ENCODE measurements at places on chromosomes 2 and 18.

DNA sequence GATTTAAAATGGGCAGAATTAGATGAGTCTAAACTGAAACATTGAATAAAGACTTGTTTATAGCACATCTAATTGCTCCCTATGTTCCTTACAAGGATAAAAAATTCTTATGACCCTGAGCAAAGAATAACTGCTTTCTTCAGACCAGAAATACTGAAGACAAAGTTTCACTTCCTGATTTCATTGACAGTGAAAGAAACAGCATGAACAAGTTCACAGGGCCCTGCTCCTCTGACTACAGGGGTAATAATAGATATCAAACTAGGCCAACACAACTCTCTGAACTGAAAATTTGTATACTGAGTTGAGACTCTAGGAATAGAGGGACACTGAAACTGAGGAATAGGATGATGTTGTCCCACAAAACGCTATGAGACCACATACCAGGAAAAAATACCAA lies 1383.3 kb upstream of the CDH2 start:
- no peak overlapping the region for H3K4me3 ChIP-seq
- H3K27me3 ChIP-seq: no peaks in the 10 kb centered on the region
- no peak overlapping the region for H3K27ac ChIP-seq
- no peaks in the 10 kb centered on the region for H3K4me1 ChIP-seq
- DNase-seq: no peak

DNA sequence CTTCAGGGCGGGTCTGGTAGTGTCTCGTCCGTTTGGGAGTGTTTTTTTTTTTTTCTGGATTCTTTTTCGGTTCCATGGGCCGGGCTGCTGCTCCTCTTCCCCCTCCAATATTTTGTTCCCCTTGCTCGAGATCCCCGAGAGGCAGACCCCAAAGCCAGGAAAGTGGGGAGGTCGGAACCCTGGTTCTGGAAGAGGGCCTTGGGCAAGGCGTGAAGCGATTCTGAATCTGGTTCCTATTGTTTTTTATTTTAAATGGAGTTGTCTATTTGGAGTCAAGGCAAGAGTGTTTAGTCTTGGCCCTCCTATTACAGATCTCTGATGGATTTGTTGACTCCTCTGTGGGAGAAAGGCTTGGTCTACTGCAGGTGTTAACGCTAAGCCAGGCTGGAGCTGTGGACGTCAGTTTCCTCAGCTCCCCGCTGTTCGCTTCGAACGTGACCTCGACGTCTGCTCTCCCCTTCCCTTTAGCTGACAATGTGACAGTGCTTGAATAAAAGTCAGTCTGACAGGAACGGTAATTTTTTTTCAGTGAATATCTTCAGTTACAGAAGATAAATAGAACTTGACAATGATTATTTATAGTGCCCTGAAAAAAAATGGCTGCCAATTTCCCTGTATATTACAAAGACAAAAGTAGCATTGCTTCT lies 683 bp upstream of the DNAJC27 start:
- H3K36me3 ChIP-seq: no peaks in the 10 kb centered on the region
- peaks cover 12% of the 10 kb centered on the region for H3K4me1 ChIP-seq
- H3K27ac ChIP-seq: peak overlapping the region; percentile 98
- no peak for DNase-seq

DNA sequence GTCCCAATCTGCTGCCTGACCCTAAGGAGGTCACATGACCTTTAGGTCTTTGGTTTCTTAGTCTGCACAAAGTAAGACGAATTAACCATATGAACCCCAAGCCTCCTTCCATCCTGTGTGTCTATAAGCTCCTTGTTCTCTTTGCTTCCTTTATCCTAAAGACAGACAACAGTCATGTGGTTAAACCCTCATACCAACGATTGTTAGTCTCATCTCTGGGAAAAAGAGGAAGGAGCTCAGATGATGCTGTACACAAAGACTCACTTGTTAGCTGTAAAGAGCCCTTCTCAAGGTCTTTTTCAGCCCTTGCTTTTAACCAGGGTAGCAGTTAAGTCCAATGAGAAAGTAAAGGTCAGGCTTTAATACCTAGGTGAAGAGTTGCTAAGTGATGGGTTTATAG lies 443.7 kb downstream of the TNS1 start:
- DNase-seq: no peak
- no peak overlapping the region for H3K27ac ChIP-seq
- H3K4me1 ChIP-seq: peaks cover 10% of the 10 kb centered on the region
- H3K36me3 ChIP-seq: no peaks in the 10 kb centered on the region

GRCh38 chr18:48531082-48531403 lies 7.8 kb upstream of the CTIF start:
- DNase-seq: no peak
- H3K27me3 ChIP-seq: no peaks in the 10 kb centered on the region
- H3K27ac ChIP-seq: no peak overlapping the region
- H3K36me3 ChIP-seq: no peaks in the 10 kb centered on the region

GRCh38 chr2:58429014-58429875 lies 188.1 kb upstream of the FANCL start:
- peaks cover 12% of the 10 kb centered on the region for H3K27me3 ChIP-seq
- H3K36me3 ChIP-seq: no peaks in the 10 kb centered on the region
- peak overlapping the region; percentile 27 for H3K4me3 ChIP-seq
- H3K27ac ChIP-seq: no peak overlapping the region
- DNase-seq: no peak
- no peaks in the 10 kb centered on the region for H3K4me1 ChIP-seq

DNA sequence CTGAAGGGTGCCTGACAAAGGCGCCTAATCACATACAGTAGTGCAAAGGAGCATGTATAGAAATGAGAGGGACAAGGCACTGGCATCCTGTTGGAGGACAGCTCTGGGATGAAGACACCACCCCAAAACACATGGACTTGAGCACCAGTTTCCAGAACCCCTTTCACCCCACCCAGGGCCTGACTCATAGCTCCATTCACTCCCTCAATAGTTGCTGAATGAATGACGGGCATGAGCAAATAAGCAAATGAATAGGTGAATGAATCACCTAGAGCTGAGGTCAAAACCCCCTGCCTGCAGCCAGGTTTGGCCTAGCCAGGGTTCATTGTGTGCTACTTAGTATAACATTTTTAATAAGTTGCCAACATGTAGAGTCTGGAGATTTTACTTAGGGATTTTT lies 66.3 kb downstream of the NRP2 start:
- no peaks in the 10 kb centered on the region for H3K4me1 ChIP-seq
- H3K4me3 ChIP-seq: no peak overlapping the region
- no peaks in the 10 kb centered on the region for H3K27me3 ChIP-seq
- H3K36me3 ChIP-seq: peaks cover 79% of the 10 kb centered on the region
- no peak overlapping the region for H3K27ac ChIP-seq

DNA sequence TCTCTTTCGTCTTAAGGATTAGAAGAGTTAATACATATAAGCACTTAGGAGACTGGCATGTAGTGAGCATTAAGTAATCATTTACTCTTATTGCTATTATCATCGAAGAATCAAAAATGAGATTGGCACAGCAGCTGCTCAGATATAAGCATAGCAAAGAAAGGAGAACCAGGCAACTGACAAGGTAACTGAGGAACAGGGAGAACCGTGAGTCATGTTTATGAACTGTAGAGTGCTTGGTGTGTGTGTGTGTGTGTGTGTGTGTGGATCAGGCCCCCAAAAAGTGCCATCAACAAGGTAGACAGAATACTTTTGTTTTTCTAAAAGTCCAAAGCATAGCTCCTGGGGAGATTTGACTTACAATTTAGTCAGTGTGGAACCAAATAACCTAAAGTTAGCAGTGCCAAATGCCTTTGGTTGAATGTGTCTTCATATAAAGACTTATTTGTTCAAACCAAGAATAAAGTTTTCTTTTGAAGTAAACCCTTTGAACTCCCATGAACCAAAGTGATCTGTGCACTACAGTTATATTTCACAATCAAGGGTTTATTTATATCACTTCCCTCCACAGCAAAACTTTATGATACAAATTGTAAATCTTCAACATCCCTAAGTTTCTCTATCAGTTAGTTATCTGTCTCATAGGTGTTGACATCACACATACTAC lies 660.6 kb downstream of the NYAP2 start:
- H3K4me1 ChIP-seq: no peaks in the 10 kb centered on the region
- H3K4me3 ChIP-seq: no peak overlapping the region
- DNase-seq: no peak
- no peaks in the 10 kb centered on the region for H3K36me3 ChIP-seq

GRCh38 chr18:26044807-26045206 lies 45.6 kb downstream of the SS18 start:
- no peak overlapping the region for H3K4me3 ChIP-seq
- no peaks in the 10 kb centered on the region for H3K27me3 ChIP-seq
- peaks cover 21% of the 10 kb centered on the region for H3K36me3 ChIP-seq
- no peak overlapping the region for H3K27ac ChIP-seq
- H3K4me1 ChIP-seq: no peaks in the 10 kb centered on the region

- H3K36me3 ChIP-seq: no peaks in the 10 kb centered on the region
- H3K4me1 ChIP-seq: no peaks in the 10 kb centered on the region
- H3K27me3 ChIP-seq: no peaks in the 10 kb centered on the region
- no peak overlapping the region for H3K4me3 ChIP-seq
- no peak overlapping the region for H3K27ac ChIP-seq
- no peak for DNase-seq
Measured at GRCh38 chr18:41922176-41922575, 32.9 kb upstream of the PIK3C3 start.

DNA sequence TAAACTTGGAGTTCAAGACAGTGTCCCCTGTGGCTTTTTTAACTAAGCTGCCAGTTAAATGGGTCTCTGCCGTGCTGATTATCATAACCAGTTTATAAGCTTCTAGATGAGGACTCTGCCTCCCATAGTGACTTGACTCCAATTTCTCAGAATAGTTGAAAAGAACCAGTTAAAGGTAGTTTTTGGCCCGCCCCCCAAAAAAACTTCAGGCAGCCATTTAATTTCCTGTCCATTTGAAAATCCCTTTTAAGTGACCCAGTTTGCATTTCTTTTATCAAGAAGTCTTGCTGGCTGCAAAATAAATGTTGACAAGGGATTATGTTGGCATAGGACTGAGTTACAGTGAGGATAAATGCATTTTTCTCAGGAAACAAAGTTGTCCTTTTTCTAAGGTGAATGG lies 2.3 kb downstream of the SLC20A1 start:
- H3K27me3 ChIP-seq: no peaks in the 10 kb centered on the region
- DNase-seq: no peak
- H3K27ac ChIP-seq: no peak overlapping the region
- H3K4me1 ChIP-seq: peaks cover 40% of the 10 kb centered on the region

DNA sequence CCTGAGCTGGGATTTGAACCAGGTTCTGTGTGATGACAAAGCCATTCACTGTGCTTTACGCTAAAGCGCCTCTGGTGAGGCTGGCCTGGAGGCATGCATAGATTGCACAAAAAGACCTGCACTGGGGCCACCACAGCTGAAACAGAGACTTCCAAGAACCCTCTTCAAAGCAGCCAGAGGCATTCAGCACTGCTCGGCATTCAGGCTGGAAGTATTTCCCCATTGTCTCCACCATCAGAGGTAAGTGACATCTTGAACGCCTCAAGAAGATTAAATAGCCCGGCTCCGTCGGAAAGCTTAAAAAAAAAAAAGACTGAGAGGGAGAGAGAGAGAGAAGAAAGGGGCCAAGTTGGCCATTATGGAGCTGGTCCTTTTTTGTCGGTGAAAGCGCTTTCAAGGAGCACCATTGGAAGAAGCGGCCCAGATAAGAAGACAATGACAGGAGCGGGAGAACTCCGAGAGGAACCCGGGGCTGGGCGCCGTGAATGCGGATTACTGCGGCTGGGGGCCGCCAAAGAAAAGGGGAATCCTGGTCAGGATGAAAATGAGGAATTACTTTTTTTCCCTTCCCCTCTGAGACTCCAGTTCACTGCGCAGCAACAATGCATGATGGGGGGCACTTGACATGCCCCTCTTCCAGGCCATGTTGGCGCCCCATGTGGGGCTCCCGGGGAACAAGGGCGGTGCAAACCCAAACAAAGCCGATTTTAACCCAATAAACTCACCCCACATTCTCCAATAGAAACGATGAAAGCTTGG lies 228.3 kb downstream of the MYCN start:
- H3K36me3 ChIP-seq: no peaks in the 10 kb centered on the region
- H3K27ac ChIP-seq: no peak overlapping the region
- H3K4me1 ChIP-seq: no peaks in the 10 kb centered on the region
- DNase-seq: no peak

GRCh38 chr2:20212871-20213503 lies 11.9 kb downstream of the SDC1 start:
- H3K27me3 ChIP-seq: no peaks in the 10 kb centered on the region
- DNase-seq: peak; percentile 85
- H3K4me3 ChIP-seq: no peak overlapping the region
- H3K27ac ChIP-seq: peak overlapping the region; percentile 67

DNA sequence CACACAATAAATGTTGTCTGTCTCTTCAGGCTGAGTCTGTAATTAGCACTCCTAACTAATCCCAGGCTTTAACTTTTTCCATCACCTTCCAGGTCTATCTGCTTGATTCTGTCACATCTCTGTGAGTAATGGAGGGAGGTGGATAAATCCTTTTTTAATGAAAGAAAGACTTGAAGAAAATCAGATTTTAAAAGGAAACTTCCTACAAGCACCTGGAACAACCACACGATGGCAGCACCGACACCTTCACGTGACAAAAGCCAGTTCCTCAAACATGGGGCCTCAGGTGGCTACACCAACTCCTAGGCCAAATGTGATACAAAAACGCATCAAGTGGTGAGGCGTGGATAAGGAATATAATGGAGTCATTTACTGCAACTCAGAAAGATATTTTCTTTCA lies 41.8 kb downstream of the TGFBRAP1 start:
- H3K36me3 ChIP-seq: peaks cover 89% of the 10 kb centered on the region
- H3K4me1 ChIP-seq: no peaks in the 10 kb centered on the region
- DNase-seq: no peak
- no peak overlapping the region for H3K4me3 ChIP-seq
- no peaks in the 10 kb centered on the region for H3K27me3 ChIP-seq

- H3K27me3 ChIP-seq: no peaks in the 10 kb centered on the region
- no peak overlapping the region for H3K4me3 ChIP-seq
- no peak for DNase-seq
- H3K36me3 ChIP-seq: peaks cover 27% of the 10 kb centered on the region
- no peak overlapping the region for H3K27ac ChIP-seq
Measured at GRCh38 chr2:207123335-207123744, 42.4 kb downstream of the KLF7 start.

GRCh38 chr18:10559553-10560451 lies 34.0 kb downstream of the NAPG start:
- peak overlapping the region; percentile 24 for H3K4me3 ChIP-seq
- DNase-seq: no peak
- H3K36me3 ChIP-seq: peaks cover 24% of the 10 kb centered on the region
- H3K27ac ChIP-seq: no peak overlapping the region

- H3K4me3 ChIP-seq: no peak overlapping the region
- H3K36me3 ChIP-seq: no peaks in the 10 kb centered on the region
- no peaks in the 10 kb centered on the region for H3K4me1 ChIP-seq
- H3K27ac ChIP-seq: no peak overlapping the region
Measured at GRCh38 chr2:222813177-222813843, 47.5 kb upstream of the ACSL3 start.

DNA sequence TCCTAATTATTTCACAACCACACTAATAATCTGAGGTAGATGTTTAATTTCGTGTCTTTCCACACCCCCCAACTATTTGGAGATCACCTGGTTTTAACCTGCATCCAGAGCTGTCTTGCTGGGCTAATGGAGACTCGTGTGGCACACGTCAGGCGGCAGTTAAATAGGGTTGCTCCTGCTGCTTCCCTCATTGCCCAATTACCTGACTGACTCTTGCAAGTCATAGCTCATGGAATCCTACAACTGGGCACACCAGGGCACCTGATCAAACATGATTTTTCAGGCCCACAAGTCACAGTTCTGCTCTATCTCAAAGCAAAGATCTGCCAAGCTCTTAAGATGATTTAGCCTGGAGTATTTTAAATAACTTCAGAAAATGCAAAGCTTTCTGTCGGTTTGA lies 1430.4 kb upstream of the ACVR2A start:
- H3K27me3 ChIP-seq: no peaks in the 10 kb centered on the region
- no peak for DNase-seq
- H3K4me3 ChIP-seq: no peak overlapping the region
- no peak overlapping the region for H3K27ac ChIP-seq

- no peak for DNase-seq
- H3K27me3 ChIP-seq: no peaks in the 10 kb centered on the region
- peaks cover 59% of the 10 kb centered on the region for H3K36me3 ChIP-seq
Measured at GRCh38 chr2:232026910-232027309, 65.4 kb downstream of the DIS3L2 start.
